Activated CD8-positive, alpha-beta memory T cell treated with anti-CD3 and anti-CD28 coated beads, Interleukin-2, amount 10 ng/mL, durations not matched to agents 7 days and 5 days (primary cell): ENCODE measurements at places on chromosomes 2 and 18. TPM values are rescaled to one million over a fixed set of nuclear protein-coding genes. Genes with fewer than 3 reads are reported as not detected.

Gene PDCD1
- 2.2 TPM for total RNA-seq

DNA sequence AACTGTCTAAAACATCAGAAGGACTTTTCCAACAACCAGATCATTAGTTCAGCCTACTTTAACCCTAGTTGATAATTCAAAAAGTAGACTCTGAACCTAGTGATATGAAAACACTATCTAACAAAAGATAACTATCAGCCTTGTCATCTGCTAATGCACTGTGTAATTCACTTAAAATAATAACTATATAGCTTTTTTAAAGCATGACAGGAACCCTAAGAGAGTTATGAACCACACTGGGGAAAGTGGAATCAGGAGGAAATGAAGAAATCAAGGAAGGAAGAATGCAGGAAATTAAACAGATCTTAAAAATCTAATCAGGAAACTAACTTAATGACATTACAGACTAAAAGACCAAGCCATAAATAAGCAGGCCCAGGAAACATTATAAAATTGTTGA, 9.0 kb downstream of the B4GALT6 start:
- DNase-seq, result no peak

GRCh38 chr18:47815486-47816270, 114.8 kb downstream of the SMAD2 start:
- DNase-seq, result no peak

- DNase-seq, result no peak
Observed at GRCh38 chr2:159758239-159758638, 39.8 kb downstream of the CD302 start.

DNA sequence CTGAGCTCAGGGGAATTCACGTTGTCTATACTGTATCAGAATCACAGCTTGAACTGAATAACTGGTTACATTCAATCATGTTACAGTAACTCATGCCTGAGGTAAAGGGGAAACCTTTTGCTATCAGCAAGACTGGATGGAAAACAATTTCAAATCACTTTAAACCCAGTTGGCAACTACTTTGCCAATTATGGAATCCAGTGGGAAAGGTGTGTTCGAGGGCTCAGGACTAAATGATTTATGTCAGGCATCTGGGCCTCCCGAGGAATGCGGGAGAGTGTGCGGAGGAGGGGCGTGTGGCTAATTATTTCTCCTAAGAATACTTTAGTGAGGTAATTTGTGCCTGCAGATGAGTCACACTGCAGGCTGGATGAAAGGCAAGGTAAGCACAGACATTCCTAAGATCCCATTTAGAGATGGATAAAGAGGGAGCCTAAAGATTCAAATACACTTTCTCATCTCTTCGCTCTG, 100.1 kb downstream of the HRH4 start:
- no peak for DNase-seq

DNA sequence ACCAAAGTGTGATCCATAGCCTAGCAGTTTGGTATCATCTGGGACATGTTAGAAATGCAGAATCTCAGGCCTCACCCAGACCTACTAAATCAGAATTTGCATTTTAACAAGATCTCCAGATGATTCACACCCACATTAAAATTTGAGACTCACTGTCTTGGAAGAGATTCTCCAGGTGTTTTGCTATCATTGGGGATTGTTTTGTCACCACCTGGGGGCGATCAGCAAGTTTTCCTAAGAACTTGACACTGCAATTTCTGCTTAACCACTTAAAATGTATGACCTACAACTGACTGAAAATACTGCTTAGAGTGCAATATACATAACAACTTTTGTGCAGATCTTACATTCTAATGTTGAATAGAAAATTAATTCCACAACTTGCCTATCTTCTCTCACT, 18.9 kb upstream of the ITGA4 start:
- no peak for DNase-seq
